ENCODE measurements at places on chromosomes 1 and 21. TPM values are rescaled to one million over a fixed set of nuclear protein-coding genes. Genes with fewer than 3 reads are reported as not detected.

LCE1C gene
- total RNA-seq, result not detected

NFYC gene
- 36.4 TPM for total RNA-seq

SMIM1 gene
- 3.7 TPM for total RNA-seq

EVA1B gene
- total RNA-seq, result 34.5 TPM

NCF2 gene
- total RNA-seq, result 40.8 TPM

RALGPS2 gene
- total RNA-seq, result 5.2 TPM

FCN3 gene
- total RNA-seq, result 51.9 TPM

TRABD2B gene
- total RNA-seq, result 2.3 TPM

OVAAL gene
- not detected for total RNA-seq

PTGER3 gene
- total RNA-seq, result 253 TPM

SPATA46 gene
- not detected for total RNA-seq

RGS4 gene
- 2.1 TPM for total RNA-seq
